NCI-H526 treated with DMSO at 0.1 percent for 48 hours (cell line): ENCODE measurements at places on chromosomes 7 and 10.

- peak; percentile 33 for DNase-seq
These were observed 47.0 kb upstream of the ELMO1 start for GRCh38 chr7:37495574-37496184.

DNA sequence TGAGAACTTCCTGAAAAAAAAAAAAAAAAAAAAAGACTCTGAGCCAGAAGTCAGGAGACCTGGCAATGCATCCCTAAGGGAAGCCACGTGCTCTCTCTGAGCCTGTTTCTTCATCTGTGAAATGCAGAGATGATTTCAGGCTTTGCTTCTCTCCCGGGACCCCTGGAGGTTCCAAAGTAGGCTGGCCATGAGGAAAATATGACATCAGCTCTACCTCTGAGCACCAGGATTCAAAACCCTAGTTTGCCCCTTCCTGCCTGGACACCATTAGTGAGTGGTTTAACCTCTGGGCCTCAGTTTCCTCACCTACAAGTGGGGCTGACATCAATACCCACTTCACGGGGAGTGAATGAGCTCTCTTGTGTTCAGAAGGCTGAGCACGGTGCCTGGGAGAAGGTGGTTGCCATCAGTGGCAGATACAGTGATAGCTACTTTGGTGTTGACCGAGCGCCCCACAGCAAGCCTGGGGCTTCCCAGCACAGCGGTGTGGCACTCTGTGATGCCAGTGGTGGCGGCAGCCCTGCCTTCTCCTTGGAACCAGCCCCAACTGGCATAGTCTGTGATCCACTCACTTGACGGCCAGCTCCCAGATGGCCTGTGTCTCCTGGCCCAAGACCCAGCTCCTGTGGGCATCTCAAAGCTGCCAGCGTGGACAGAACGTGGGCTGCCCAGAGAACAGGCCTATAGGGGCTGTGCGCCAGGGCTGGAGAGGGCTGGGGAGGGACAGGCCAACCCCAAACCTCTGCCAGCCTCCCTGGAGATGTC lies 153.1 kb upstream of the UNC5B start:
- no peak for DNase-seq

GRCh38 chr7:2876031-2876731 lies 32.1 kb upstream of the GNA12 start:
- DNase-seq = no peak

DNA sequence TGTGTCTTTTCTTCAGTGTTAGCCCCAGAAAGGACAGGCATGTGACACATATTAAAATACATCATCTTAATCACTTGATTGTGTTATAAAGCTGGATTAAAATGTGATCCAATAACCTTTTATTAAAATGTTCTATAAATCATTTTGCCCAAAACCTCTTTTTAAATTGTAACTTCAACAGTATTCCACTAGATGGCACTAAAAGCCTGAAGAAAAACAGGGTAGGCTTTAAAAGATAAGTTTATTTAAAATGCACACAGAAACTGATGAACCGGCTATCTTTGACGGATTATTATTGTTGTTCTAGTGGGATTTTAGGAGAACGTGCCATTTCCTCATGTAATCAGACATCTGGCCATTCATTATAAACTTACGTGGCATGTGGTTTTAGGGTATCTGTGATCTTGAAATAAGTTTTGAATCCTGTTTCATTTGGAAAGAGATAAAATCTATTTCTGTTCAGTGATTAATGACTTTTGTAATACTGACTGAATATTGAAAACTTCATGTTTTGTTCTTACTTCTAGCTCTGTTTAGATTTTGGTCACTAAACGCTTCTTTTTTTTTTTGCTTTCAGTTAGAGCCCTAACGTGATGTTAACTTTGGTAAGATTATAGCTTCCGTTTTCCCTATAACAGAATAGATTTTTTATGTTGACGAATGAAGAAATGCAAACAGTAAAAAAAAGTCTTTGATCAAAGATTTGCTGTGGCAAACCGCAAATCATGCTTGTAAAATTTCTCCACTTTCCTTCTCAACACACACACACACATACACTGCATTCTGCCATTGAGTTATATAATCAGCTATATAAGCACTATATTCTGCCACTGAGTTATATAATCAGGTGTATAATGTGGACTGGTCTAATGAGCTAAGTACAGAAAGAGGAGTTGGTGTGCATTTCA lies 13.6 kb downstream of the VPS50 start:
- DNase-seq = peak; percentile 18

DNA sequence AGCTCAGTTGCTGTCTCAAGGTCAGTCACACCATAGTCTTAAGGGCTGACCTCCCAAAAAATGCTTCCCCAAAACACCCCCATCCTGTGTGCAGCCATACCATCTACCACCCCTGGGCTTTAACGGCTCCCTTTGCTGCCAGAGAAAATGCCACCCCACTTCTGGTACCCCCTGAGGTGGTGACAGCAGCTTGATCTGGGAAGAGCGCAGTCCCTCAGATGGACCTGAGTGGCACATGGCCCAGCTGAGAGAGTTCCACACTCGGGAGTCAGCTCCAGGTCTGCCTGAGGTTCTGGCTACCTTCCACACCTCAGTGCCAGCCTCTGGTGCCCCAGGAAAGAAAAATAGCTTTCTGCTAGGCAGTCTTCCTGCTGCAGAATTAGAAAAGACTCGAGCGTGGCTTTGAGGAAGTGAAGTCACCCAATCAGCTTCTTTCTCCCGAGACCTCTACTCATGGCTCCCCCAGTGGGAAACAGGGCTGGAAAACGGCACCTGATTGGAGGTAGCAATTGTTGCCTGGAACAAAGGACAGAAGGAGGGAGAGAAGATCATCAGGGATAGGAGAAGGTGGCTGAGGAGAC lies 151.7 kb downstream of the ARHGAP21 start:
- DNase-seq = no peak

DNA sequence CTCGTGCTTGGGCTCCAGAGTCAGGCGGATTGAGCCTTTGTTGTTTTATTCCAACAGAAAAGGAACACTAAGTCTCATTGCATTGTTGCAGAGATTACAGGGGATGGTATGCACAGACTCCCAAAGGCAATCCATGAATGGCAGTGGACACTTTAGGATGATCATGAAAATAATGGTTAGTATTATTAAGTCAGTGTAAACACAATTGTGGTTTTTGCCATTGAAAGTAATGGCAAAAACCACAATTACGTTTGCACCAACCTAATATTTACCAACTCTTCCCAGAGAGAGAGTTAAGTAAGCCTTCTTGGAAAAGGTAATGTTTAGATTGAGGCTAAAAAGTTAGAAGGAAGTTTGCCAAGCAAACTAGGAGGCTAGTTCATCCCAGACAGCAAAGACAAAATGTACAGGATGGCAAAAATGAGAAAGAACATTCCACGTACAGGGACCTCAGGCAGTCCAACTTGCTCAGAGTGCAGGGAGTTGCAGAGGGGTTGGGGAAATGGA lies 72.9 kb upstream of the AMPH start:
- no peak for DNase-seq

DNA sequence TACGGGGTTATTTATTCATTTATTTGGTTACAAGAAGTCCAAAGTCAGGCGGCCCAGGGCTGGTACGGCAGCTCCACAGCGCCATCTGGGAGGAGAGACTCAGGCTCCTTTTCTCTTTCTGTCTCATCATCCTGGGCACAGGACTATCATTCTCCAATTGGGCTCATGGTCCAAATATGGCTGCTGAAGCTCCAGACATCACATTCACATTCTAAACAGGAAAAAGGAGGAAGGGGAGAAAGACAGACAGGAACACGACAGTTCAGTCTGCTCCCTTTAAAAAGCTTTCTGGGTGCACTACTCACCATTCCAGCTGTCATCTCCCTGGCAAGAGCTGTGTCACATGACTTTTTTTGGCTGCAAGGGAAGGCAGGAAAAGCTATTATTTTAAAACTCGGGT lies 74.4 kb upstream of the PDZD8 start:
- no peak for DNase-seq

DNA sequence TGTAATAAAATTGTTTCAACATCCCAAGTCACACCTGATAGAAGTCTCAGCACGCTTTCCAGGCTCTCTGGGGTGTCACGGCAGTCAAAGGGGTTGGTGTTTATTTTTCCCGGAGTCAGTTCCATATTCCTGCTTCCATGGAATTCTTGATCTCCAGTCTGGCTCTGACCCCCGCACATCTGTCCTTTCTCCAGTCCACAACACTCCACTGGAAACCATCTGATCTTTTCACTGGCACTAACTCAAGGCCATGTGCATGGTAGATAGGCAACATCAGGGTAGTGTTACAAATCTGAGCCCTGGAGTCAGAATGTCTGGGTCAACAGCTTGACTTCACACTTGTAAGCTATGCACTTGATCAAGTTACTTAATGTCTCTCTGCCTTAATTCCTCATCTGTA lies 176.2 kb downstream of the WDR11 start:
- DNase-seq = no peak

GRCh38 chr10:115957012-115957399 lies 316.0 kb downstream of the GFRA1 start:
- DNase-seq = no peak

DNA sequence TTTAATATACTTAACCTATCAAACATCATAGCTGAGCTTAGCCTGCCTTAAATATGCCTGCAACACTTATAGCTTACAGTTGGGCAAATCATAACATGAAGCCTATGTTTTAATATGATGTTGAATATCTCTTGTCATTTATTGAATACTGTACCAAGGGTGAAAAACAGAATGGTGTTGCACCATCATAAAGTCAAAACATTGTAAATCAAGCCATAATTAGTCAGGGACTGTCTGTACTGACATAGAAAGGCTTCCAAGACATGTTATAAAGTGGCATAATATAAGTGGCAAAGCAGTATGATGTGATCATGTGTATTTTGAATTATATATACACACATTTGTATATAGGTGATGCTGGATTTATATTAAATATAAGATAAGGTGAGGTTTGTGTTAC lies 140.0 kb downstream of the ZEB1 start:
- no peak for DNase-seq

- no peak for DNase-seq
These were observed 900.3 kb upstream of the SORCS1 start for GRCh38 chr10:108064746-108065260.

- DNase-seq = no peak
These were observed 97.5 kb downstream of the SKIDA1 start for GRCh38 chr10:21427804-21428481.

DNA sequence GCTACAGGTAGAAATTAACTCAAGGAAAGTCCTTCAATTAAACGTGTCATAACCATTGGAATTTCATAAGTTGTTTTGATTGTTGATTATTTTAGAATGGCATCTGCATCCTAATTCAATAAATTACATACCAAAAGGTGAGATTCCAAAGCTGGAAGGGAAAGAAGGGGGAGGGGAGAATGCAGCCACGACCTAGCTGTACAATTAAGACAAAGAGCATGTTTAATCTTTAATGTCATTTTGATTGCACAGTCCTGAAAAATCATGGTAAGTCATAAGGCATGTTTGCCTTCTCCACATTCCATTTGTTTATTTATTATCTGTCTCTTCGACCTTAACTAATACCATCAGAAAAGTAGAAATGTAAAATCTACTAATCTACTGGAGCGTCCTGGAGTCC lies 358.1 kb downstream of the FRMD4A start:
- no peak for DNase-seq

DNA sequence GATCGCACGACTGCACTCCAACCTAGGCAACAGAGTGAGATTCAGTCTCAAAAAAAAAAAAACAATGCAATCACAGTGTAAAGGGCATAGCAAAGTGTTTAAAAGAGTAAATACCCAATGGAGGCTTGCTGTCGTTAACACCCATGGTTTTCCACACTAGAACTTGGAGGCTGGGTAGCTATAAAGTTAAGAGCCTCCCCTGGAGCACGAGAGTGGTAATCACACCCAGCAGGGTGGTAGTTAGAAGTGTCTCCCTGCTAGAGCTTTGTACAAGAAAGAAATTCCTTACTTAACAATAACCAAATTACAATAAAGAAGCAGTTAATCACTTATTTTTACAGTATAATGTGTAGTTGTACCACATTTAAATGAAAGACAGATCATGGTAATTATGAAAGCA lies 1078.9 kb downstream of the NRG3 start:
- DNase-seq = no peak

- peak; percentile 4 for DNase-seq
These were observed 269.3 kb downstream of the BICC1 start for GRCh38 chr10:58781873-58782488.

DNA sequence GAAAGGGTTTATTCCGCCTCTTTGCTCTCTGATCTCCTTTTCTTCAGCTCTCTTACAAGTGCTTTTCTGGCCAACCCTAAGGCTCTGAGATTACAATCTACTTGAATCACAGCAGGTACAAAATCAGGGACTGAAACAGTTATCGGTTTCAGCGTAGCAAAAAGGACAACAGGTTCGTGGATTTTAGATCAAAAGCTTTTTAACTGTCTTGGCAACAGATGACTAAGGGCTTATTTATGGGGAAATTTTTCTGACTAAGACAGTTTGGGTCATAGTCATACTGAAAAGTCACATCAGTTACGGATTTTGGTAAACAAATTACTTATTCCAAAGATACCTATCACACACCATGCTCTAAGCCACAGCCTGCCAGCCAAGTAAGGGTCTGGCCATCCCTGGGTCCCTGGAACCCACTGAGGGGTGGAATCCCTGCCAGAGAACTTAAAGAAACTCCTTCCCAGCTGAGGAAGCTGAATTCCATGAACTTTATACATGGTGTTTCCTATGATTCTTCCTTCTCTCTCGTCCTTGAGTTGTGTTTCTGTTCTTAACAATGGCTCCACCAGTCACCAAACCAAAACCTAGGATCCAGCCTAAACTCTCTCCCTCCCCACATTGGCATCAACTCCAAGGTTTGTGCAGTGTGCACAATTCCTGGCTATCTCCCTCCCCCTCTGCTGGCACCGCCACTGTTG lies 169.3 kb downstream of the FAM107B start:
- no peak for DNase-seq

- no peak for DNase-seq
These were observed 373.4 kb upstream of the PCDH15 start for GRCh38 chr10:55174419-55174818.

DNA sequence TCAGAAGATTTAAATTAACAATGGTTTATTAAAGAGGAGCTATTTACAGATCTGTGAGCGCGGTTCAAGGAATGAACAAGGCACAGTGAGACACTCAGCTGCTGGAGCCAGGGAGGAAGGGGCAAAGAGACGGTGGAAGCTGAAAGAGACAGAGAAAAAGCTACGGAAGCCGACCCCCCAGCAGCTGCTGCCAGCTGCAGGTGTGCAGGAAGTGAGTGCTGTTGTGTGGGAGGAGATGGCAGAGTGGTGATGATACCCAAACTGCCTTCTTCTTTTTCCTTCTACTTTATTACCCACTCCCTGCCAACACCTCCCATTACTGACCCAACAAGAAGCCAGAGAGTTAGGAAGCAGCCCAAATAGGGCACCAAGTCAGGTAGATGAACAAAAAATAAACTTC lies 41.9 kb upstream of the MBL2 start:
- DNase-seq = no peak

DNA sequence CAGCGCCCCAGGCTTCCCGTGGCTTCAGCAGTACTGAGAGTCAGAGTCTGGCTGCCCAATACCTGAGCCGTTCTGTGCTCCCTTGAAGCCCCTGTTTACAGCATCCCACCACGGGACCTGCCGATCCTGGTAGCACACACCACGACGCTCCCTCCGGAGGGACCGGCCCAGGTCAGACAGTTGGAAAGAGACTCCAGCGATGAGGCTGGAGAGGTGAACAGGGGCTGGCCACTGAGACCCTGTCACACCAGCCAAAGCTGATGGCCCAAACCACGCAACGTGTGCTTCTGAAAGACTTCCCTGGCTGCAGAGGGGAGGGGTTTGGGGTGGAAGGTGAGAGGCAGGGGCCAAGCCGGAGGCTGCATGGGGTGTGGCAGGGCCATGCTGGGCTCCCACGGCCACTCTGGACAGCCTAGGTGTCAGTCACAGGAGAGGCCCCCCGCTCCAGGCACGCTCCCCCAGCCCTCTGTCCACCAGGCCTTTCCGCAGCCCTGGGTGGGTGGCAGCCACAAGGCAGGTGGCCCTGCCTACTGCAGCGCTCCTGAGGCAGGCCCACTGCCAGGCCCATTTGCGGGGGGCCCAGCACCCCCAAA lies 140.2 kb upstream of the CHST15 start:
- no peak for DNase-seq
